ENCODE measurements at places on chromosomes 12 and 14.

- no peak for DNase-seq
Measured at GRCh38 chr12:25423355-25424050, 129.6 kb downstream of the LMNTD1 start.

DNA sequence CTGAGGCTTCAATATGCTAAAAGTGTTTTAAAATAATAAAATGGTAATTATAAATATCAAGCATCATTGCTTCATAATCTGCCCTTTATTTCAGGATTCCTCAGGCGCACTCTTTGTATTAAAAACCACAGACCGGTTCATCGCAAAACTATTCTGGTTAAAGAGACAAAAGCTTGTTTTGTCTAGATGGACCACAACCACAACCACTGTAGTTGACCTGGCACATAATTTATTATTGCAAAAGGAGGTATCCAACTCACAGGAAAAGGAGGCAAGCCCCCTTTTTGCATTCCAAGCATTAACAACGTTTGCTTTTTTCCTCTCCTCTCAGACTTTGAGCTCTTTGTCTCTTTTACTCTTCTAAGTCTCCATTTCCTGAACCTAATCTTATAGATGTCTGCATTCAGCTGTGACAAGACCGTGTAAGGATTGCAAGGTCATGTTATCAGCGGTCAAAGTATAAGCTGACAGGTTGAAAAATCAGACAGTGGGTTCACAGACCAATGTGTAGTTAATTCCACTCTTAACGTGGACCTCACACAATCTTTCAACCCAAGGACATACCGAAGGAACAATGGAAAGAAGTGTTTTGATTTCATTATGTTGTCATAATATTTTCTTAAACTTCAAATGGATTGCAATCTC, 1057.6 kb downstream of the GALC start:
- no peak for DNase-seq

DNA sequence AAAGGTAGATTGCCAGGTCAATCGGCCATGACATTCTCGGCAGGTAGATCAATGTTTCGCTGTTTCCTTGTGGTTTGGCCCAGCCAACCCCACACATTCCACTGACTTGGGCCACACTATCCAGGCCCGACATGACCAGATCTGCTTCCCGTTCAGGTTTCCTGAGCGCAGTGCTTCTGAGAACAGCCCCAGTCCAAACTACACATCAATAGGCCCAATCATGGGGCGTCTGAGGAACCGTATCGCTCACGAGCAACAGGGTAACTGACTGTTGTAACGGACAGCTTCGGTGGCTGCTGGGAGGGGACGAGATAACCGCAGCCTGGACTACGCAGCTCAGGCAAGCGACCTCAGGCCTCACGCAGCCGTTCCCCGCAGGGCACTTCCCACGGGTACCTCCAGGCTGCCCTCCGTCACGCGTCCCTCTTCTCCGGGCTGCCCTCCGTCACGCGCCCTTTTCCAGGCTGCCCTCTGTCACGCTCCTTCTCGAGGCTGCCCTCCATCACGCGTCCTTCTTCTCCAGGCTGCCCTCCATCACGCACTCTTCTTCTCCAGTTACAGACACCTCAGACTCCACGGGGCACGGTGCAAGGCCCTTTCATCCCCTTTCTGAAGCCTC, 14.7 kb downstream of the ZNF605 start:
- no peak for DNase-seq

DNA sequence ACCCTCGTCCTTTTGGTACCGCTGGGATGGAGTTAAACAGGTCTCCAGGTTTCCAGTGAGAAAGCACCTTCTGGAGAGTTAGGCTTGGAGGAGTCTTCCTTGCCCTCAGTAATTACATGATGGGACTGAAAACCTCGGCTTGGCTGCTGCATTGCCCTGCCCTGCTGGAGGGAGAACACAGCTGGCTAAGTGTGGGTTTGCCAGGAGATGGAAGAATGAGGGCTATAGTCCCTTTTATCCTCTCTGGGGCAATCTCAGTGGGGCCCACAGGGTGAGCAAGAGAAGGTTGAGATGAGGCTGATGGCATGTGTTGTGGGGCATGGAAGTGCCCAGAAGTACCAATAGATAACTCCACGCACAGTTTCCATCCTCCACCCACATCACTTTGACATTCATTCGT, 23.2 kb upstream of the MEG3 start:
- DNase-seq = no peak

DNA sequence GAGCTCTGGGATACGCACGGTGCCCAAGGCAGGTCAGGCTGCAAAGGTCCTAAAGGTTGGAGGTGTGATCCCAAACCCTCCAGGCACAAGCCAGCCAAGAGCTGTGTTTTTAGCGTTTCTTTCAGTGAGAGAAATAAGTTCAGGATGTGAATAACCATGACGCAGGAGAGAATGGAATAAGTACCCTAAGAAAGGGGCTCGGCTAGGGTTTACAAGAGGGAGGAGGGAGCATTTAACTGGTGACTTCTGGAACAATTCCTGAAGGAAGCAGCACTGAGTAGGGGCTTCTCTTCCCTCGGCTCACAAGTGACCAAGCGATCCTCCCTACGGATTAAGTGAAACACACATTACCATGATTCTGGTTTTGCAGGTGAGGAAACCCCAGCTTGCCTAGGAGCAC, 29.4 kb downstream of the SSH1 start:
- DNase-seq = no peak

GRCh38 chr12:97645726-97646125, 183.1 kb downstream of the RMST start:
- no peak for DNase-seq

- peak; percentile 43 for DNase-seq
Measured at GRCh38 chr14:95156161-95157047, 925 bp downstream of the DICER1 start.

- no peak for DNase-seq
Measured at GRCh38 chr14:34081576-34082136, 130.8 kb upstream of the EGLN3 start.

DNA sequence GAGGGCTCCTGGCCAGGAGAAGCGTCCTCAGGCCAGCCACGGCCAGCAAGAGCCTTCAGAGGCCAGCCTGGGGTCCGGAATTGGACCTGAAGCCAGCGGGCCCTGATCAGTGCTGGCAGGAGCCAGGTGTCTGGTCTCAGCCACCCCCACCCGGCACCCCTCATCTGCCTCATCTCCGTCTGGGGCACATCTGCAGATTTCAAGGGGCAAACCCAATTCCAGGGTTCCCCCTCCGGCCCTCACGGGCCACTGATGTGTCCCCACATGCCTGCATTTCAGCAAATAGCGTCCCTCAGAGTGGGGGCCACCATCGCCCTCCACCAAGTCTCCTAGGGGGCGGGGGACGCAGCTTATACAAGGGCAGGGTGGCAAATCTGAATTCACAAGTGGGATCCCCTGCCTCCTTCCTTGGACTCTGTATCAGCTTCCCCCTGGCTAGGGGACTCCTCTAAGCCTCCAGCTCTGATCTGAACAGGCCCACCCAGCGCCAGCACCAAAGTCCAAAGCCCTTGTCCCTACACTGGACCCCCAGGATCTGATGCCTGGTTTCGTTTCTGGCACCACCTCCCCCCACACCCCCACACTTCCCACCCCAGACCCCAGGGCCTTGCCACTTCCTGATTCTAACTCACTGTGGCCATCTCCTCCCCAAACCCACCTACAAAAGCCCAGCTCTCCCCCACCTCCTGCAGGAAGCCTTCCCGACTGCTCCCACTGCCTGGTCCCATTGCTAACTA, 10.1 kb downstream of the TMEM179 start:
- no peak for DNase-seq

DNA sequence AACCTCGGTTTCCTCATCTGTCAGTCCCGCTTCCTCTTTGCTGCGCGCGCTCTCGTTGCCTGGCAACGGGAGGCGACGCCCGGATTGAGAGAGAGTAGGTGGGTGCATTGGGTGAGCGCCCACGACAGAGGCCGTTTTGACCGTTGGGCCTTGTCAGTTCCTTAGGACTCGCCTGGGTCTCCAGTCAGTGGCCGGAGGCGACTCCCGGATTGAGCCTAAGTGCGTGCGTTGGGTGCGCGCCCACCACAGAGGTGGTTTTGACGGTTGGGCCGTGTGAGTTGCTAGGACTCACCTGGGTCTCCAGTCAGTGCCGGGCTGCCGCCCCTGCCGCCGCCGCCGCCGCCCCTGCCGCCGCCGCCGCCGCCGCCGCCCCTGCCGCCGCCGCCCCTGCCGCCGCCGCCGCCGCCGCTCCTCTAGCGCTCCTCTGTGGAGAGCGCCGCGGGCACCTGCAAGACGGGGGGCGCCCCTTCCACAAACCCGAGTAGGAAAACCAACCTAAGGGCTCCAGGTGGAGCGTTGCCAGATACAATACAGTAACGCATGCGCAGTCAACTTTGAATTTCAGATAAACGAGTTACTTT, 37.2 kb downstream of the APOBEC1 start:
- no peak for DNase-seq

DNA sequence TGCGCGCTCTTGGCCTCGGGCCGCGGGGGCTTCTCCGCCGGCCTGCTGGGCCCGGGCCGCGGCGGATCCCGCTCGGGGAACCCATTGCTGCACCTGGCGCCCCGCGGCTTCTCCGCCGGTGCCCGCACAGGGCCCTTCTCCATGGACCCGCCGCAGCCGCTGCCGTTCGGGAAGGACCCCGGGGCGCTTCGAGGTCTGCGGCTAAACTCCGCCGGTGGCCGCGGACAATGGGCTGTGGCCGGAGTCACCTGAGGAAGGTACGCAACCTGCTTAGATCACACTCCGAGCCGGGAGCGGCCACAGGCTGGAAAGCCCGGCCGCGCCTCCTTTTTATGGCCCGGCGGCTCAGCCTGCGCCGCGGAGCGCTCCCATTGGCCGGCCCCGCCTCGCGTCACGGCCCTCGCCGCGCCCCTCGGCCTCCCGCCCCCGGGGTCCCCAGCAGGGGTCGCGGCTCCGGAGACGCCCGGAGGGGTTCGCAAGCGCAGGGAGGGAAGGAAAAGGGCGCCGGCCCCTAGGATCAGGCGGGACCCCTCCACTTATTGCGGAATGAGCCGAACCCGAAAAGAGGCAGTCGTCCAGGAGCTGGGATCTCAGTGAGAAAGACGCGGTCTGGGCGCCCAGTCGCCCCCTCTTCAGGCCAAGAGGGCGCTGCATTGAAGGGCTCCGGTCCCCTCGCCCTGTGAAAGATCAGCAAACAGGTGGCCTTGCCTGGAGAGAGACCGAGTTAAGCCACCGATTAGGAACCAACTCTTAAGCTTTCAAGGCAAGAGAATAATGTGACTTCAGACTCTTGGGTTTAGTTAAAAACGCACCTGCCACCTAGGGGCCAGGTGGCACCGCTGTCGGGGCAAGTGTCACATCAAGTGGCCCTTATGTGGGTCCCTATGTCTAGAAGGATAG, at the start of gene GCH1:
Gene GCH1, minus strand, starts transcription at position 306 of the 900 bp plus-strand sequence. Its CDS starts 163 bp downstream, at position 143.
- DNase-seq = peak; percentile 79

- DNase-seq = no peak
Measured at GRCh38 chr12:113065126-113066007, 8.8 kb downstream of the DTX1 start.

DNA sequence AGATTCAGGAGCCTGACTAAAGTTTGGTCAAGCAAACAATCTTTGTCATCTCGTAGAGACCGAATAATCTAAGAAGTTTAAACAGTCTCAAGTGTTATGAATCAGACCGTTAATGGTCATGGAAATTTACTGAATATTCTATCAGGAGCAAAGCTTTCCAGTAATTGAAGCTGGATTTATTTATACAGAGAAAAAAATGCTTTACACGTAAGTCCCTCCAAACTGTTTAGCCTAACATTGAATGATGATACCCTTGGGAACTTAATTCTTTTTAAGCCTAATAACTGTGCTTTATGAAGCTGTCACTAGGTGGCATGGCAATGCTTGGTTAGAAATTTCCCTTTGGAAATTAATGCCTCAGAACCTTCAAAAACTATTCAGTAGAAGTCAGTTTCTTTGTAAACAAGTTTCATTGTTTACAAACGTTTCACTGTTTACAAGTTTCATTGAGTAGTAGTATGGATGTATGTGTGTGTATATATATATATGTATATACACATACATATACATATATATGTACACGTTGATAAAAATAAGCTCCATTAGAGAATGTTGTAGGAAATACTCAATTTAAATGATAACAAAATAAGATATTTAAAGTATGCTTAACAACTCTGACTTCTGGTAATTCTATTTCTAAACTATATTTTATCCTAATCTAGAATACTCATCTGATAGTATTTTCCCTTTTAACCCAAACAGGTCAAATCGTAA, 32.1 kb downstream of the DEPDC4 start:
- DNase-seq = peak; percentile 26

- DNase-seq = peak; percentile 87
Measured at GRCh38 chr14:21868442-21869046, 194.9 kb upstream of the OR4E1 start.

DNA sequence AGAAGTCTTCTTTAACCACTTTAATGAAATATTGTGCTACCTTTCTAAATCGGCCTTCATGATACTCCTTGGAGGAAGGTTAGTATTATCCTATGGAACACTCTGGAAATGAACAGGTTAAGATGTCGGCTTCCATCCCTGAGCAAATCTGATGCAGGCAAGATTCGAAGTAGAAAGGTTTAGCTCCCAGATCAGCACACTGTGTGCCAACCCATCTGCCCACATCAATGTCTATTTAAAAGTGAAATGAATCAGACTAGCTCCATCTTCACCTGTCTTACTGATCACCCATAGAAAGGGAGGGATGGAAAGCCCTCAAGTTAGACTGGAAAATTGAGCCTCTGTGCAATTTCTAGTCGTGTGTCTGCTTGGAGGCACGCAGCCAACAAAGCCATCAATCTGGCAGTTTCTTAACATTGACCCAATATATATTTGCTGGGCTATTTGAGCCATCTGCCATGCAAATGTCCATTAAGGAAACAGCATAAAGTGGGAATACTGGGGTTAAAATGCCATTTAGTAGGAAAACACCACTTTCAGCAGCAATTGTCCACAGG, 506.1 kb downstream of the RMST start:
- DNase-seq = no peak

DNA sequence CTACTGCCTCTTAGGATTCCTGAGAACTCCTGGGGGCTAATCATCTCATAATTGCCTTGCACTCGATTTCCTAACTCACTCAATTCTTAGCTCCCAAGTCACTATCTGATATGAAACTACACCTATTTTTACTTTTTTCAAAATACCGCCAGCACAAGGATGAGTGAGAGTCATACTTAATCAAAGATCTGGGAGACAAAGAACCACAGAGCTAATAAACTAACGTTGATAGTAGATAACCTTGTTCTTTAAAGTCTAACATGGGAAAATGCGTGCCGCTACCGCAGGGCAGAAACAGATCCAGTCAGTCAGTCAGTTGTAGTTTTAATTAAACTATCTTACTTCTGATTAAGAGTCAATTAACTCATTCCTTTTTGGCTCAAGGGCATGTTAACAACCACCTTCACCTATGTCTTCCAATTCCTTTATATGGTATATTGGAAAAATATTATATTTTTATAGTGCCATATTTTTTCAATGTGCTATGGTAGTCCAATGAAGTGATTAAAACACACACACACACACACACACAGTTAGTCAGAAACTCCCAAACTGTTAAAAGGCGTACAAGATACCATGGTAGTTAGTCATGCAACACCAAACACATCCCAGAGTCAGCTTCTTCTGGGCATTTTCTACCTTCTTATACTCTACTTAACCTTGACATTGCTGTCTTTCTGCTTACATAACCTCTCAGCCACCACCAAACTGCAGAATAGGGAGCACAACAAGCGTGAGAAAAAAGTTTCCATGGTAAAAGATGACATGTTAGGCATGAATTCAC, 114.0 kb downstream of the KLHL28 start:
- DNase-seq = no peak

- no peak for DNase-seq
Measured at GRCh38 chr14:80354860-80355581, 143.7 kb upstream of the DIO2 start.
